ENCODE measurements at places on chromosomes 2 and 18.

DNA sequence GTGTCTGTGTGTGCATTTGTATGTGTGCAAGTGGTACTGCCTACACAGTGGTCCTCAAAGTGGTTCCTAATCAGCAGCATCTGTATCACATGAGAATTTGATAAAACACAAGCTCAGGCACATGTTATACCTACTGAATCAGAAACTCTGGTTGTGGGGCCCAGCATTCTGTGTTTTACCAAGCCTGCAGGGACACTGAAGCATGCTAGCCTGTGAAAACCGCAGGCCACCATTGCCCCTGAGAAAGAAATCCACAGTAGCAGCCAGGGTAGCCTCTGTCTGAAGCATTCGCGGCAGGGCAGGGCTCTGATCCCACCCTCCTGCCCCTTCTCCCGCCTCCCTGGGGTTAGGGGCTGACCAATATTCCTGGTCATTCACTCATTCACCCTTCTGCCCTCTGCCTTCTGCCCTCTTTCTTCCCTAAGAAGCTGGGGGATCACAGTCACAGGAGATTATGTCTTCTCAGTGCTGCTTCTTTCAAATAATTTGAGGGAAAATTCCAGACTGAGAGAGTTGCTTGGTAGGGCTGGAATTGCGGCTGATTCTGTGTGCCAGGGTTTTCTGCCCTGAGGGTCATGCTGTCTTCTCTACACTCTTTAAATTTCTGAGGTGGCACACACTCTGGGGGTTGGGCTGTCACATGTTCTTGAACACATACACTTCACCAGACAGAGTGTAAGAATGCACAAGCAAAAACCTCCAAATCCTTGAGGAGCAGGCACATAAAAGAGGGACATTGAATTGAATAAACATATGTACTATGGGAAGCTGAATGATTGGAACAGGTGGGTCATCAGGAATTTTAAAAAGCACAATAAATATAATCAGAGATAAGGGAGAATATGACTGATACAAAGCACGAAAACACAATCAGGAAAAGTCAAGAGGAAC, 126.6 kb upstream of the SEC11C start:
- DNase-seq = no peak

DNA sequence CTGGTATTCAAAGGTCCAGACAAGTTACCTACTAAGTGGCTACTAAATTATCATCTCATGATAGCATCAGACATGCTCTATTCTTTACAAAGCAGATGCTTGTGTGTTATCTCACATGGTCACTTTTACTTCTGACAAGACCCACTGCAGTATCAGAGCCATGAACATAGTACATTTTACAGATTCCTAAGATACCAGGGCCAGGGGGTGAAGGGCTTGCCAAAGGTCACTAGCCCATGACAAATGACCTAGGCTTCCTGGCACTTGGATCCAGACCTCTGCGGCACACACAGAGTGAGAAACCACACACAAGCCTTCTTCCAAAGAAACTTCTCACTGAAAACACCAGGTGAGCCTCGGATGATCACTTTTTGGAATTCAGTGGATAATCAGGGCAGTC, 446.8 kb downstream of the EIPR1 start:
- no peak for DNase-seq

- no peak for DNase-seq
Measured at GRCh38 chr2:102801858-102802699, 40.2 kb downstream of the TMEM182 start.

GRCh38 chr2:174529916-174530315, 43.1 kb upstream of the GPR155 start:
- DNase-seq = no peak

DNA sequence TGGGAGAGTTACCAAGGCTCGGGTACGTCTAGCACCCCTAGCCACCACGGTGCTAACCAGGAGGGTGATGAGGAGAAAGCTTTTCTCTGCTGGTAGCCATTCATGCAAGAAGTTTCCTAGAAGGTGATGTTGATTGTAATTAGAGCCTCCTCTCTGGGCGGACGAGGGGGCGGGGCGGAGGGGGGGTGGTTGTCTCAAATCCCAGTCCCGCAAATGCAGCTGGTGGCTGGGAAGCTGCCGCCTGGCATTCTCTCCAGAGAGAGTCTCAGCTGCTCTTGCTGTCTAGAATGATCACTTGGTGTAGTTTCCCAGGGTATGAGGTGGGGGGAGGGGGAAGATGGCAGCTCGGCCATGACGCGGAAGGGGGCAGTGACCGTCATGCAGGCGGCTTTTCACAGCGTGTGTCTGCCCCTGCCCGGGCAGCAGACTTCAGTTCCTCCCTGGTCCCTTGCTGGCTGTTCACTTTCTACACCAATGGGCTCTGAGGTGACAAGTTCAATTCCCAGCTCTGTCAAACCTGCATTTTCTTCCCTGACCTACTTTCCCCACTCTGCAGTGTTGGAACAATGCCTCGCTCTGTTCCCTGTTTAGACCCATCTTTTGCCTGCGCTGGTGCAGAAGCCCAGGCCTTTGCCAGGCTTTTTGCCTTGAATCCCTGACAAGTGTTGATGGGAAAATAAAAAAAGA, 61.5 kb upstream of the KLF7 start:
- no peak for DNase-seq

GRCh38 chr18:76909439-76909838, 87.1 kb downstream of the ZNF236 start:
- DNase-seq = no peak

- no peak for DNase-seq
Measured at GRCh38 chr2:9909106-9909505, 42.4 kb upstream of the GRHL1 start.

GRCh38 chr2:120708944-120709607, 26.6 kb upstream of the GLI2 start:
- no peak for DNase-seq

DNA sequence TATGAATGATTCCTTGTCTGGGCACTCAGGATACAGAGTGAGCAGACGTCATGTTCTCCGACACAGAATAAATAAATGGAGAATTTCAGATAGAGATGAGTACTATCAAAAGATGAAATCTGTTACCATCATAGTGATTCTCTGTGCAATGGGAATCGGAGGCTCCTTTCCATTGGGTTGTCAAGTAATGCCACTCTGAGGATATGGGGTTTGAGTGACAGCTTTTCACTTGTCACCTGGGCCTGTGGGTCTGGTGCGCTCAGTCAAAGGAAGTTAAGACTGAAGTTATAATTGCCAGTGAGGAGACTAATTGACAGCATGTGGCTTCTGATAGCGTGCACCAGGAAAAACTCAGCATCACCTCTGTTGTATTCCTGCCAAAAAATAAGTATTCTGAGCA, 387.2 kb downstream of the SOX11 start:
- DNase-seq = no peak

DNA sequence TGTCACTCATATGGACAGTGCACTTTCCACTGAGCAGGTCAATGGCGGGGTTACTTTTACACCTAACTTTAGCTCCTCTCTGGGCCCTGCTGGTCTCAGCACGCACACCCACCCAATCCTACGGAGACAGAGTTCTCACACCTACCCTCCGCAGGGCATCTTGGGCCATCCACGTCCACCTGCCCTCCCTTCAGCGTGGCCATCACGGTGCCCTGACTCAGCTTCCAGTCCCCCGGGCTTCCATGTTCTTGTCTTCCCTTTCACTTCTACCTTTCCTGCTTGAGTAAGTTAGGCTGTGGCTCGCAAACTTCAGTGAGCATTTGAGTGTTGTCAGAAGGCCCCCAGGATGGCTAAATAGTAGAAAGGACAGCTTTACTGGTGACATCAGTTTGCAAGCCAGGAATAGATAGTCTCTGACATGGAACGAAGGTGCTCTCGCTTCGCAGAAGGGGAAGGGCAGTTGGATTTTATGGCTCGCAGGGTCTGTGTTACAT, 232.4 kb downstream of the SEPTIN10 start:
- no peak for DNase-seq

- no peak for DNase-seq
Measured at GRCh38 chr2:22283436-22283835, 1101.5 kb upstream of the KLHL29 start.

DNA sequence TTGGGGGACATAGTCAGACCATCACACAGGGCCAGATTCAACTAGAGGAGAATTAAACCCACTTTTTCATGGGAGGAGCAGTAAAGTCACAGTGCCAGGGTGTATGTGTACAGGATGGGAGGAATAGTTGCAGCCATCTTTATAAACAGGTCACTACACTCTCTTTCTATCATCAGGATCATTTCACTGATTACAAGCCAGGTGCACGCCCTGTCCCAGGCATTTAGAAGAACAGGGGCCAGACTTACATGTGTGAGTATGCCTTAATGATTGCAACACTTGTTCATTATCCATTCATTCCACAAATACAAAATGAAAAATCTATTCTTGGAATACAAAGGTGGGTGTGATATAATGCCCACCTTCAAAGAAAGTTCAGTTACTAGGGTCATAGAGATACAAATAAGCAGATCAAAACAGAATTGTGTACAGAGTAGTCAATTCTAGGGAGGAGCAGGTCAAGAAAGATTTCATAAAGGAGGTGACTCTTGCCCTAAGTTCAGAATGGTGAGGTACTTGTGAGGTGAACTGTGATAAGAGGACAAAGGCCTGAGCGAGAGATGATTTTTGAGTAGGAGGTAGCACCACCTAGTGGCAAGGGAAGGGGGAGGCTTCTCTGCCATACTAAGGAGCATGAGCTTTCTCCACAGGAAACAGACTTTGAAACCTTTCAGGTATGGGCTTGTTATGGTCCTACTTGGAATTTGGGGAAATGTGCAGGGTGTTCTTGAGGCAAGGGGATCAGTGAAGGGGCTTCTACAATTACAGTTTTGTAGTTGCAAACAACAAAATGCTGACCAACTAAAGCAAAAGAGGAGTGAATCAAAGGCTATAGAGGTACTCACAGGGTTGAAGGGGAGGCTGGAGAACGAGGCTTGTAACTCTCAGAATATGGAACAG, 156.3 kb downstream of the SUCLG1 start:
- no peak for DNase-seq

DNA sequence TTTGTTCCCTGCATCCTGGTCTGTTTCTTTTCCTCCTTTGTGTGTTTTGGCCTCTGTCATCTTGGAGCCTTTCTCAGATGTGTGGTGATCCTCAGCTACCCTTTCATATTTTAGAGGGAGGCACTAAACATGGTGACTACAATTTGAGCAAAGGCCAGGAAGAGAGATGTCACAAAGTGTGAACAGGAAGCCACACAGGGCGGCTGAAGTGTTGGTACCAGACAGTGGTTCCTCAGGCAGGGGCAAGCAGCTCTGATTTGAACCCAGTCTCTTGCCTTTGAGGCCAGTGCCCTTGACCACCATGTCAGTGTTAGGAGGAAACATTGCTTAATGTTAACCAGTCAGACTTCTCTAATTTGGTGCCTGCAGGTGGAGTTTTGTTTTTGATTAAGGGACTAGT, 9.2 kb downstream of the LRRFIP1 start:
- no peak for DNase-seq

GRCh38 chr2:234051374-234052070, 1.0 kb downstream of the SPP2 start:
- no peak for DNase-seq

- no peak for DNase-seq
Measured at GRCh38 chr18:35155398-35156117, 85.3 kb upstream of the ZNF397 start.

DNA sequence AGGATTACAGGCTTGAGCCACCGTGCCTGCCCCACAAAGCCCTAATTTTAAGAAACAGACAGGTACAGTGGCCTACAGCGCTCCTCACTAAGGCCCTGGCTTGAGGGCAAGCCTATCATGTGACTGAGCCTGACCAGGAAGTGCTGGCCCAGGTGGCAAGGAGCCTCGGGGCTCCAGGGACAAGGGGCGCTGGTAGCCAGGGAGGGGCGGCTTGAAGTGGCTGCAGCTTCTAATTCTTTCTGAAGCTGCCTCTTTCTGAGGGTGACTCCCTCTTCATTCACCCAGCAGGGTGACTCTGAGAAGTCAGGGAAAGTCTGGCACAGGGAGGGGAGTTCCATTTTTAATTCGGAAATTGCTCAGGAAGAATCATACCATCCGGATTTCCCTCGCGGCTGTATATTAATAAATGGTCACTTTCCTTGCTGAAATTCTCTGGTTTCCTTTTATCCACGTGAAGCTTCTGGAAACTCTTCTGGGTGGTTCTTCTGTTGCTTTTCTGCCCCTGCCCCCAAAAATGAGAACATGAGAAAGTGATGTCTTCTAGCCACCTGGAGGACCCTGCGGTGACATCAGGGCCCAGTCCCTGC, 115.7 kb downstream of the FAM210A start:
- no peak for DNase-seq

DNA sequence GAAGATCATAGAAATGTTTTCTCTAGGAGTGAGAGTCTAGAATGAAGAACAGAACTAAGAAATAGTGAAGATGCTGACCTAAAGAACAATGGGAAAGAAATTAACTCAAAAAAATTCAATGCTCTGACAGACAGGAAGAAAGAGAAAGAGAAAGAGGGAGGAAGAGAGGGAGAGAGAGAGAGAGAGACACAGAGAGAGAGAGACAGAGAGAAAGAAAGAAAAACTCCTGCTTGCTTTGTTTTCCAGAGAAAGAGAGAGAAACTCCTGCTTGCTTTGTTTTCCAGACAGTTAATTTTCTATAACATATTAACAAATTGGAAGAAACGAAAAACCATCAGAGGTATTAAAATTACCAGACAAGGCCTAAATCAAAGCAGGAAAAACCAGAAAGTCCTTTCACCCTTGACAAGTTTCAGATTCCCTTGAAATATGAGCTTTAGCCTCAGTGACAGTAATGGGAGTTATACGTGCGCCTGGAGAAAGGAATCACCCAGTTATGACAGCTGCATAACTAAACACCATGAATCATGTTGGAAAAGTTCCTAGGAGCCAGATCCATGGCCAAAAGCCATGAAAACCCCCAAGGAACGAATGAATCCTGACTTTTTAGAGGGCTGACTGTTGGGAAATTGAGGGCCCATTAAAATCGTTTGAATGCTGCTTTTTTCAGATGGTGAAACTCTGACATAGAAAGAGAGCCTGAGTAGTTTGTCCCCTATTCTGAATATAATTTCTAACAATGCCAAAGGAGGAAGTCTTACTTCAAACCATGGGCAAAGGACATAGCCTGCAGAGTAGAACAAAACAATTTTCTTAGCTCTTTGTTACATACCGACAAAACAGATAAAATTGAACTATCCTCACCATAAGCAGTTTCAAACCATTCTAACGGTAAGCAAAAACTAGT, 228.6 kb upstream of the CHST9 start:
- DNase-seq = no peak

DNA sequence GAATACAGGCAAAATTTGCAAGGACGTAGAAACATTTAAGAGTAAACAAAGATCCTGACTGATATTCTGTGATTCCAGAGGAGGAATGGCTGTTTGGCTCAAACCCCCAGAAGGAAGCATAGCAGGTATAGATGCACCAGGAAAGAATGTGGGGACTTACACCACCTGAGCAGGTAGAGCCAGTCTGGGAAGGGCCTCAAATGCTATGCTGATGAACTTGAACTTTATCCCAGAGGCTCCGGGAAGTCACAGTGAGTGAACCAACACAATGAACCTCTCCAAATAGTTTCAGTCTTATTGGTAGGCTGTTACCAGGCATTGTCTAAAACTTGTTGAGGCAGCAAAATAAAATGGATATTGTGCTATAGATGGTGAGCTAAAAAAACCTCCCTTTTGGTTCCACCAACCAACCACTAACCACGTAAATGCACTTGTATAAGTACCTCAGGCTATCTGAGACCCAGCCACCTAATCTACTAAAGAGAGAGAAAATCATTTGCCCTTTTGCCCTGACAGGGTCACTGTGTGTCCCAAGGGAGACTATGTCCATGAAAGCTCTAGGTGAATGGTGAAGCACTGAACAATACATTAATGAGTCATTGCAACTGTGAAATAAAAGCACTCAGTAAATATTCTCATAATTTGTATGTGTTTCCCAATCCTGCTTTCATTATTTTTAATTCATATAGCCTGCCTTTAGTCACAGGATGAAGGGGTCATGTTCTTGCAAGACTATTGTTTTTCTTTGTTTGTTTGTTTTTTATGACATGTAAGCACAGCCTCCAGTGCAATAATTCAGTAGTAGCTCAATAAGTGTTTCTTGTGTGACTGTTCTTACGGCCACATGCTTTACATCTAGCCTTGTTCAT, 911.6 kb downstream of the EPHA4 start:
- no peak for DNase-seq

Data from stimulated activated naive CD4-positive, alpha-beta T cell (primary cell).